ENCODE measurements at places on chromosomes 1 and 21.

GRCh38 chr1:26965213-26965612, 4.9 kb upstream of the KDF1 start:
- H3K36me3 ChIP-seq = no peaks in the 10 kb centered on the region
- peaks cover 39% of the 10 kb centered on the region for H3K27me3 ChIP-seq
- no peak overlapping the region for H3K4me3 ChIP-seq
- H3K4me1 ChIP-seq = peaks cover 4% of the 10 kb centered on the region

- no peaks in the 10 kb centered on the region for H3K4me1 ChIP-seq
- H3K27ac ChIP-seq = no peak overlapping the region
- H3K36me3 ChIP-seq = no peaks in the 10 kb centered on the region
- no peak for DNase-seq
- no peaks in the 10 kb centered on the region for H3K27me3 ChIP-seq
These were observed 31.9 kb downstream of the CYP4B1 start for GRCh38 chr1:46830665-46831322.

DNA sequence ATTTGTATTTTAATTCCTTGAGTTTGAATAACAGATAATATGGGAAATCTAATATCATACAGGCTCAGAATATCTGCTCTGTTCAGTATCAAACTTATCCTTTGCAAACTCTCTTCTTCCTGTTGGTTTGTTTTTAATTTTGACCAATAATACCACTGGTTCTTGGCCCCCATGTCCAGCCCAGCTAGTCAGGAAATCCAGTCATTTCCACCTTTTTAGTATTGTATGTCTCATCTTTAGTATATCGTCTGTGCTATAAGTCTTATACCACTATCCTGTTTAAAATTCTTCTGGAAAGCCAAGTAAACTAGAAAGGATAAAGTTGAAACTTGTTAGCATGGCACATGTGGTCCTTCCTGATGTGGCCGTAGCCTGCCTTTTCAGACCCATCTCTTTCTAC, 10.7 kb downstream of the SCCPDH start:
- H3K4me1 ChIP-seq = no peaks in the 10 kb centered on the region
- DNase-seq = no peak
- no peak overlapping the region for H3K27ac ChIP-seq

- H3K4me3 ChIP-seq = no peak overlapping the region
- H3K36me3 ChIP-seq = no peaks in the 10 kb centered on the region
- peaks cover 20% of the 10 kb centered on the region for H3K4me1 ChIP-seq
- H3K27ac ChIP-seq = no peak overlapping the region
- DNase-seq = no peak
These were observed 3.2 kb upstream of the MIB2 start for GRCh38 chr1:1612104-1612400.

DNA sequence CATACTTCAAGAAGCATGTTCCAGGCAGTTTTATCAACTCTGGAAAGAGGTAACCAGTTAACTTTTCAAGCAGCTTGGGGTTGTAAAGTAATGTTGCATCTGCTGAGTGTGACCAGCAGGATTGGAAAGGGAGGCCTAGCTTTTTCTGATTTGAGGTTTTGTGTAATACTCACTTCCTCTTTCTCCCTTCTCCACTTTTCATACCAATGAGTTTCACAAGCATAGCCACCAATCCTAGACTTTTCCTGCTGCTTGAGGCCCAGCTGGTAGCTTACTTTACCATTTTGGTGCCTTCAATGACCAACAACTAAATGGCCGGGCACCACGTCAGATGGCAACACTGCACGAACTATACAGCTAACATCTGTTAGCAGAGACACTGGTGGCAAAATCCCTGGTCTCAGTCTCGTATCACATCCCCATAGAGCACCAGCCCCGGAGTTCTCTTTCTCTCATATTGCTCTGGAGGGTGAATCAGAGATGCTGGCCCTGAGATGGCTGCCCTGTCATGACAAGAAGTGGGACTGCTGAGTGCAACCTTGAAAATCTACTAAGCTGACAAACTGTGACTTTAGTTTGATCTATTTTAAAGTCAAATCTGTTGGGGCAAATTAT, 14.8 kb upstream of the GPR88 start:
- no peak overlapping the region for H3K4me3 ChIP-seq
- no peak overlapping the region for H3K27ac ChIP-seq
- no peaks in the 10 kb centered on the region for H3K27me3 ChIP-seq
- no peaks in the 10 kb centered on the region for H3K4me1 ChIP-seq

DNA sequence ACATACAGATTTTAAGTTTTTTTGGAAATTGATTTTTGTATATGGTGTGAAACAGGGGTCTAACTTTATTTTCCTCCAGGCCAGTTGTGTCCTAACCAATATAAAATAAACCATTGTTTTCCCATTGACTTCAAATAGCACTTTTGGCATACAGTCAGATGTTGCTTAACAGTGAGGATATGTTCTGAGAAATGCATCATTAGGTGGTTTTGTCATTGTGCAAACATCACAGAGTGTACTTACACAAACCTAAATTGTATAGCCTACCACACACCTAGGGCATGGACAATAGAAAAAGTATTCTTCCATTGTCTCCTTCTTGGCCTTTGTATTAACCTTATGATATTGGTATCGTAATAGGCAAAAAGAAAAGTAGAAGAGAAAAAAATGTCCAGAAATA, 37.4 kb upstream of the DISP1 start:
- peaks cover 3% of the 10 kb centered on the region for H3K27me3 ChIP-seq
- H3K36me3 ChIP-seq = no peaks in the 10 kb centered on the region
- DNase-seq = no peak
- no peaks in the 10 kb centered on the region for H3K4me1 ChIP-seq
- H3K4me3 ChIP-seq = no peak overlapping the region

DNA sequence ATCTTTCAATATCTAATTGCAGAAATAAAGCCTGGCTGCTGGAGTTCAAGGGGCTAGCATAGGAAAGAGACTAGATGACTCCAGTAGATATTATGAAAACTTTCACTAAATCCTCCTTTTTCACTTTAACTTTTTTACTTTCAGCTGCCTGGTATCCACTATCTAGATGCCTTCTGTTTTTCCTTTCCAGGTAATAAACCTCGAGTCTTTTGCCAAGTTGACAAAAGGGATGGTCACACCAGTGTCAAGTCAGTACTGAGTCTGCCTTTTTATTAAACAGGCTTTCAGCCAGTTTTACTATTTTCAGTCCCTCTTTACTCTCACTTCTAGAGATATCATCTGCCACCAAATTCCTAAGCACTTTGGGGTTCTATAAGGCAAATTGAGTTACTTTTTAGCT, 195.6 kb downstream of the FGGY start:
- no peak overlapping the region for H3K4me3 ChIP-seq
- no peak overlapping the region for H3K27ac ChIP-seq
- H3K4me1 ChIP-seq = peaks cover 5% of the 10 kb centered on the region
- H3K36me3 ChIP-seq = no peaks in the 10 kb centered on the region

DNA sequence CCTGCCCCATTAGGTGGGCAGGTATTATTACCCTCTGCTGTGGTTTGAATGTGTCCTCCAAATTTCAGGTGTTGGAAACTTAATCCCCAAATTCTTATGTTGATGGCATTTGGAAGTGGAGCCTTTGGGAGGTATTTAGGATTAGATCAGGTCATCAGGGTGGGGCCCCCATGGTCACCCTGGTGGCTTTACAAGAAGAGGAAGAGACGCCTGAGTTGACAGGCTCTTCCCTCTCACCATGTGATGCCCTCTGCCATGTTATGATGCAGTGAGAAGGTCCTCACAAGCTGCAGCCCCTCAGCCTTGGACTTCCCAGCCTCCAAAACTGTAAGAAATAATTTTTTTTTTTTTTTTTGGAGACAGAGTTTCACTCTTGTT, 8.8 kb upstream of the THEMIS2 start:
- H3K27me3 ChIP-seq = no peaks in the 10 kb centered on the region
- H3K4me1 ChIP-seq = peaks cover 20% of the 10 kb centered on the region
- H3K36me3 ChIP-seq = no peaks in the 10 kb centered on the region
- peak overlapping the region; percentile 98 for H3K27ac ChIP-seq
- no peak for DNase-seq
- H3K4me3 ChIP-seq = no peak overlapping the region

DNA sequence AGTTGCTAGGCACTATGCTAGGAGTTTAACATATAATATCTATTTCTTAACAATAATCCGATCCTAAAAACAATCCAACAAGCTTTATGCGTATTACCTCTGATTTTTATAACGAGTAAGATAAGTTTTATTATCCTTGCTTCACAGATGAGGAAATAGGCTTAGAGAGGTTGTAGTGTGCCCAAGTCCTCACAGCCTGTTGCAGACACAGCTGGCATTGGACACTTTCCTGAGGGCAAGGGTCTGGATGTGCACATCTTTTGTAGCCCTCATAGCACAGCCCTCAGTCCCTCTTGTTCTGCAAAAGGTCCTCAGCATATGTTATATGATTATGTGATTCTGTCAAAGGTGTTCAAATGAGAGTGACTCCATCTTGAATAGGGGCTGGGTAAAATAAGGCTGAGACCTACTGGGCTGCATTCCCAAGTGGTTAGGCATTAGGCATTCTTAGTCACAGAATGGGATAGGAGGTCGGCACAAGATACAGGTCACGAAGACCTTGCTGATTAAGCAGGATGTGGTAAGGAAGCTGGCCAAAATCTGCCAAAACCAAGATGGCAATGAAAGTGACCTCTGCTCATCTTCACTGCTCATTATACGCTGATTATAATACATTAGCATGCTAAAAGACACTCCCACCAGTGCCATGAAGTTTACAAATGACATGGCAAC, 75.7 kb upstream of the F3 start:
- H3K4me1 ChIP-seq = peaks cover 19% of the 10 kb centered on the region
- no peaks in the 10 kb centered on the region for H3K27me3 ChIP-seq
- no peaks in the 10 kb centered on the region for H3K36me3 ChIP-seq
- no peak overlapping the region for H3K27ac ChIP-seq

DNA sequence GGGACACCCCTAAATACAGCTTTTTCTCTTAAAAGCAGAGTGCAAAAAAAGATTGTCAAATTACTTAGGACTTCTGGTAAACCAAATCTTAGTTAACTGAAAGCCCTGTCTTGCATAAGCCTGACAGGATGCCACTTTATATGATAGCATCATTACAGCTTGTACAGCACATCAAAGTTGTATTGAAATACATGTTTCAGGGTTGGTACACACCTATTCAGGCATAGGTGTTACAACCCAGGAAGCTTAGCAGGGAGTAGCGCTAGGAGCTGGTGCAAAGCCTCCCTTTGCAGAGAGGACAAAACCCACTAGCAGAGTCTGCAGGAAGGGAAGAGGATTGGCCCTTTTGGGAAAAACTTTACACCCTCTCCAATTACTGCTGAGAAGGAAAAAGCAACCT, 258.9 kb upstream of the SGIP1 start:
- no peaks in the 10 kb centered on the region for H3K27me3 ChIP-seq
- H3K4me1 ChIP-seq = peaks cover 33% of the 10 kb centered on the region
- no peak overlapping the region for H3K27ac ChIP-seq
- no peaks in the 10 kb centered on the region for H3K36me3 ChIP-seq
- no peak overlapping the region for H3K4me3 ChIP-seq

DNA sequence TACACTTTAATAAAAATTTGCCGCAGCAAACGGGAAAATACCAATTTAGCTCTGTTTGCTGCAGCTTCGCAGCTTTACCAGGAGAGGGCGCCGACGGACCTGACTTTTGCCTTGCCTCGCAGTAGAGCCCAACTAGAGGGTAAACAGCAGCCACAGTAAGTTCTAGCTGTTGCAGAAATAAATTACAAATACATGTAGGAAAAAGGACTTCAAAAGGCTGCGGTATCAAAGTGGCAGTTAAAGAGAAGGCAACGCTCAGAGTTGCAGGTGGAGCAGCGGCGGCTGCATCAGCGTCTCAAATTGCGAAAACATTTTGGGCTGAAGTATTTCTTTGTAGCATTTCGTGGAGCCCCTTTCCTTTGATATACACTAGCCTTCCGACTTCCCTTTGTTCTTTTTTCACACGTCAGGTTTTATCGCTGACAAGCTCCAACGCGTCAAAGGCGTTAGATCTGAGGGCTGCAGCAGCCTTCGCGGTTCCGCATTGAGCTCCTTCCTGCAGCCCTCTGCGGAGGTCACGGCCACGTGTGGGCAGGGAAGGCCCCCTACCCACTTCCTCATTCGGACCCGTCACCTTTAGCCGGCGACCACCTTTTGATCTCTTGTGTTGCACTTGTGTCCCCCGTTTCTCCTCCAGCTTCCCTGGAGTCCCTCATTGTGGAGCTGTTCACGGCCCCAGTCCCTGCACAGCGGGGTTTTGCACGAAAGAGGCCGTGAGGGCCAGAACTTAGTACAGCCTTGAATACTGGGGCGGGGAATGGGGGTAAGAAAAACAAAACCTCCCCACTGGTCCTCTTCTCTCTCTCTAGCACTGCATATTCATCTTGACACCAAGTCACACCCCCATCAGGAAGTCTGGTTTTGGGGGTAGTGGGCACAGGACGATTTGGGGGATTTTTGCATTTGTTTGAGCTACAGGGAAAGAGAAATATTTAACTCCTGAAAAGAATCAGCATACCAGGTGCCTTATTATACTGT, 72.8 kb downstream of the S1PR1 start:
- H3K27ac ChIP-seq = no peak overlapping the region
- H3K4me1 ChIP-seq = peaks cover 9% of the 10 kb centered on the region
- no peaks in the 10 kb centered on the region for H3K36me3 ChIP-seq

DNA sequence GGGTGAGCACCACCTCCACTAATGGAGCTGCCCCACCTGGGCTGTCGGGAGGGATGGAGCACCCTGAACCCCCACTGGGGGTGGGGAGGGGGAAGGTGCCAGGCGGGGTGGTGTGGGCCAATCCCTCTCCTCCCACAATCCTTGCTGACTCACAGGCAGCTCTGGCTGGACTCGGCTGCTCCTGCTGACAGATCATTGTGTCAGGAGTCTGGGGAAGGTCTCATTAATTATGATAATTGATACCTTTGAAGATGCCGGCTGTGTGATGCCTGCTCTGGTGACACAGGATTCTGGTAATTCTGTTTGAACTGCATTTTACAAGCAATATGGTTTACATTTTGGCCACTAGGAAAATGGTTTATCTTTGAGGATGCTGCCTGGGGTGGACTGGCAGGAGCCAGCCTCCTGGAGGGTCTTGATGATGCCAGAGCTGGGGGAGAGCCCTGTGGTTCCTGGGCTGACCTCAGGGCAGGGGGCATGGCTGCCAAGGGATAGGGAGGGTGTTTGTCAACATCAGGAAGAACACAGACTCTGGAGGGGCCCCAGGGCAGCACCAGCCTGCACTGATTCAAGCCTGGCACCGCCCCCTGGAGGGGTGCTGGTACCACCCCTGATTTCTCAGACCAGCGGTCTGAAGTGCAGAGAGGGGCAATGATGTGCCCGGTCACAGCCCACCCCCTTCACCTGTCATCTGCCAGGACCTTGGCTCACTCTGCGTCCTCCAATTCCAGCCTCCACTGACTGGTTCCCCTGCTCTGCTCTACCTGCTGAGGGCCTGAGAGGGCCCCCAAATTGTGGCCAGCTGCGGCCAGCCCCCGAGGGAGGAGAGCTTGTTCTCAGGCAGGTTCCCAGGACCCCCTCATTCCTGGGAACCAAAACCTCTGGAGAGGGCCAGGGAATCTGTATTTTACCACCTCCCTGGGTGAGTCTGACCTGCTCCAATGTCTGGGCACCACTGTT, 338.8 kb downstream of the MATN1 start:
- no peak overlapping the region for H3K27ac ChIP-seq
- no peaks in the 10 kb centered on the region for H3K36me3 ChIP-seq
- H3K27me3 ChIP-seq = no peaks in the 10 kb centered on the region

Data from osteoblast (primary cell).